Osteoblast (primary cell): ENCODE measurements at places on chromosomes 1 and 21.
A peak's percentile ranks its signal among the peaks of the same experiment; 100 is the strongest.

GRCh38 chr1:157580179-157580827 is 17.6 kb downstream of the FCRL4 start:
- peak; percentile 58 for DNase-seq

- peak; percentile 65 for DNase-seq
Observed at GRCh38 chr1:51627672-51628071, 10.8 kb downstream of the OSBPL9 start.

DNA sequence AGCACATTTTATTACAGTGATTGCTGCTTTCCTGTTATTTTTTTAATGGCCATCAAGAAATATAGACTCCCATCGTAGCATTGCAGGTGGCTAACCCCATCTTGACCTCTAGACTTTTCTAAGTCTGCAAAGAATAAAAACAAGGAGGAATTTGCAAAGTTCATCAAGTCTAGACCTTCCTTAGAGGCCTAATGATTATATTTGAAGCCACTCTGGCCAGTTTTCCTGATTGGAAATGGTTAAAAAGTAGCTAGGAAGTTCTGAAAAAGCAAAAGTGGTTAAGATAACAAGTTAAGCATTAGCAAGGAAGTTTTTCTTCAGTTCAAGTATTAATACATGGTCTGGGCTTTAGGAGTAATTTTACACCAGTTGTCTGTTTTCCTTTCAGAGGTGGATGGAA is 16.7 kb upstream of the KCNJ15 start:
- DNase-seq: no peak

DNA sequence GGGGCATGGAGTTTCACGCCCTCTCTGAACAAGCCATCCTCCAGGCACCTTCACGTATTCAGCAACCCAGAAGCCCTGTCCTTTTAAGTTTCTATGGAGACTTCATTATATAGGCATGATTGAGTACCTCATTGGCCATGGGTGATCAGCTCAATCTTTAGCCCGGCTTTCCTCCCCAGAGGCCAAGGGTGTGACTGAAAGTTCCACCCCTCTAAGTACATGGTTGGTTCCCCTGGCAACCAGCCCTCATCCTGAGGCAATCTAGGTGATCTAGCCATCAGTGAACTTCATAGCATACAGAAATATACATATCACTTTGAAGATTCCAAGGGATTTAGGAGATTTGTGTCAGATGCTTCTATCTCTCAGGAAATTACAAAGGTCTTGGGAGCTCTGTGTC is 21.3 kb upstream of the DHX9 start:
- DNase-seq: no peak

- no peak for DNase-seq
Observed at GRCh38 chr1:177384461-177384860, 213.7 kb downstream of the BRINP2 start.

- DNase-seq: no peak
Observed at GRCh38 chr1:94862718-94863117, 42.6 kb downstream of the SLC44A3 start.

DNA sequence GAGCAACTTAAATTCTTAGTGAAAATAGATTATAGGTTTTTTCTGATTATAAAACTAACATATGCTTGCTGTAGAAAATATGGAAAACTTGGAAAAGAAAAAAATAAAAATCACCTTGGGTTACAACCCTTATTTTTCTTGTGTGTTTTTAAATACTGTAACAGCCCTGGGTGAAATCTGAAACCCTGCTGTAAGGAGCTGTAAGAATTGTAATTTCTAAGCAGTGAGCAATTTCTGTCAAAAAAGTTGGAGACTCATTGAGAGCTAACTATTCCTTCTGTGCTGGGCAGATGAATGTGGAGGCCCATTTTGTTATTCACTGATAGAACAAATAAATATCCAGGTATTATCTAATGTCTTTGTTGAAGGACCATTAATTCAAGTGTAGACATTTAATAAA is 42.6 kb downstream of the ADCY10 start:
- no peak for DNase-seq

GRCh38 chr1:27001570-27002360 is 8.3 kb downstream of the TRNP1 start:
- peak; percentile 85 for DNase-seq
